ENCODE measurements at places on chromosomes 5 and 9.

DNA sequence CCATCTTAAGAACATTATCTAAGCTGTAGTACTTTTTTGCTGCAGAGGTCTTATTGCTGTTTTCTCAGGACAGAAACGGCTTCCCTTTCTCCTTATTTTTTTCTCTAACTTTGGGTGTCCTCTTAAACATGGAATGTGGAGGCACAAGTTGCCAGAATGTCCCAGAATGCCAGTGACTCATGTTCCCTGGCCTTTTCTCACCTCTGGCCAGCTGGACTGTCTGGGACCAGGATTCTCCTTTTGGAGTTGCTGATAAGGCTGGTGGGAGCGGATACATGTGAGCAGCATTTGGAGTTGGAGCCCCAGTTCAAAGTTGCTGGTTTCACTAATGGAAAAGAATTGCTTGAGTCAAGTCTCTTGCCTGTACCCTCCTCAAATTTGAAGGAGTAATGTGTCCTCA, 112.8 kb downstream of the ARHGAP26 start:
- DNase-seq, result no peak

DNA sequence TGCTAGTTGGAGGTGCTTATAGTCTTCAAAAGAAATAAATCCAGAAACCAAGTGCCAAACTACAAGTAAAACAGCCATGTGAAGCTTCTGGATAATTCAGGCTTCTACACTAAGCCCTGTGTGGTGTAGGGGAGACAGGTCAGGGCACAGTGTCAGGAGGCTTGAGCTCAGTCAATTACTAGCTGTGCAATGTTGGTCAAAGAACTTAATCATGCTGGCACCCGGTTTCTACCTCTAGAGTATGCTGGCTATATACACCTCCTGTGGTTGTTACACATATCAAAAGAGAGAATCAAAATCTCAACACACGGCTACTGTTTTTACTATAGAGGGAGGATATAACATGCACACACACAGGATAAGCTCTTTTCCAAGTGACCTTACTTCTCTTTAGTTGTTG, 469.7 kb upstream of the ZNF462 start:
- DNase-seq, result no peak

DNA sequence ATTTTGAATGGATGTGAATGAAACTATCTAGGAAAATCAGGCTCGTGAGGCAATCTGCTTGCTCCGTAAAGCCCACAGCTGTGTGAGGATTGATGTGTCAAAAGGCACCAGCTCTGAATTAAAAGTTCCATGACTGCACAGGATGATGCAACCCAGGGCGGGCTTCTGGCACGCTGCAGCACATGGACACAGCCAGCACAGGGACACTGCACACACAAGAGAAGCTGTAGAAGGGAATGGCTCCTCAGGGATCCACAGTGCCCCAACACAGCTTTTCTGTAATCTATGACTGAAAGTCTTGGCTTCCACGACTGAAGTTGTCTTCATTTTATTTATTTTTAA, 151.0 kb downstream of the GCNT1 start:
- no peak for DNase-seq

DNA sequence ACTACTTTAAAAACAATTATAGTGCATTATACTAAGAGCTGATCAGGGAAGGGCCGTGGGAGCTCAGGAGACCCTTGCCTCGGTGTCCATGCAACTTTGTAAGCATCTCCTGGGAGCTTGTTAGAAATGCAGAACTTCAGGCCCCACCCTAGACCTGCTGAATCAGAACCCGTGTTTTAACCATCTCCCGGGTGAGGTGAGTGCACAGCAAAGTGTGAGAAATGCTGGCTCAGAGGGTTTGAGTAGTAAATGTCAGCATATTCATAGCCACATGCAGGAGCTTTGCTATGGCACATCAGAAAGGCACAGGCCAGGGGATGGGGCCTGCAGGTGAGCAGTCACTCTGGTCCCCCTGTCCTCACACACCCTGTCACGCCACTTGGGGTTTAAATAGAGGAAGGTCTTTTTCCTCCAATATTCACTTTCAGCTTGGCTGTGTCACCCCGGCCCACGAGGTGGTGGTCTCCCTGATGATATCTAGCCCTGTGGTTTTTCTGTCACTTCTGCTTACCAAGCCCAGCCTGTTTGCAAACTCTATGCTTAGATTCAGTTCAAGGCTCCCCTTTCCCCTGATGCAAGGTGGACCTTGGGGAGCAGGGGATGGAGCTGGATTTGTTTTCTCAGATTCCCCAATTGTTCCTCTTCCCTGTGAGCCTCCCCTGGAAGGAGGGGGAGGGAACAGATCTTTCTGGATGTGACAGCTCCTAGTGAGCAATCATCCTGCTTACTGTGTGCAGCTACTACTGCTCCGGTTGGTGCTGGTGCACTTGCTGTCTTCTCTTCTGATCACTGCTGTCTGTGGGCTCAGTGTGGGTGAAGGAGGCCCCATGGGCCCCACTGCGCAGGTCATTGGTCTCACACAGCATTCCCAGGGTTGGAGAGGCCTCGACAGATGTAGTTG, 51.8 kb upstream of the TGFBR1 start:
- no peak for DNase-seq

GRCh38 chr5:57172466-57173318, 1.2 kb upstream of the GPBP1 start:
- DNase-seq, result no peak

- no peak for DNase-seq
These were observed 4.0 kb downstream of the RGS7BP start for GRCh38 chr5:64509828-64510227.

DNA sequence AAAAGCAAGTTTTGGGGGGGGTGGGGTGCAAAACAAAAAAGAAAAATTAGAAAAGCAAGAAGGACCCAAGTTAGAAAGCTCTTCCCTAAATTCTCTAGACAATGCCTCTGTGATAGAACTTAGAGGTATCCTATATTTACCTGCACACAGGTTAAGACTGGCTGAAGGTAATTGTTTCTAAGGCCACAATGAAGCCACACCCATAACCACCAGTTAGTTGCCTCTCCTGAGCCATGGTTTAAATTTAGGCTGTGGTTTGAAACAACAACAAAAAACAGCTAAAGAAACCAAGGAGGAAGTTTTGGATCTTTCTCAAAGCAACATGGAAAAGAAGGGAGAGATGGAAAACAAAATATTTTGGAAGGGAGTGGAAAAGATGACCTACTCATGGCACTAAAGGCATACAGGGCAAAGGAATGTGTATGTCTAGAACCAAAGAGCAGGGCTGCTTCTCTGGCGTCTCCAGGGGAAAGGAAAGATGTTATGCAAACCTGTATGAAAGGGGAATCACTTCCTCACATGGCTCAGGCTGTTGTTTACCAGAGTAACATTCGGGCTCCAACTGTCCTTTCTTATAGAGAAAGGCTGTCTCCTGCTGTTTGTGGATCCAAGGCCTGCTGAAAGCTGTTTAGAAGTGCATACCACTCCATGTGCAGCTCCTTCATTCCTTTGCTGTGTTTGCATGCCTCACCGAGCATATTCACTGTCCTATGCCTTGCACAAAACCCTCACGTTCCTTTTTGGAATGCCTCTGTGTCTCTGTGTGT, 408.9 kb upstream of the MPDZ start:
- no peak for DNase-seq

DNA sequence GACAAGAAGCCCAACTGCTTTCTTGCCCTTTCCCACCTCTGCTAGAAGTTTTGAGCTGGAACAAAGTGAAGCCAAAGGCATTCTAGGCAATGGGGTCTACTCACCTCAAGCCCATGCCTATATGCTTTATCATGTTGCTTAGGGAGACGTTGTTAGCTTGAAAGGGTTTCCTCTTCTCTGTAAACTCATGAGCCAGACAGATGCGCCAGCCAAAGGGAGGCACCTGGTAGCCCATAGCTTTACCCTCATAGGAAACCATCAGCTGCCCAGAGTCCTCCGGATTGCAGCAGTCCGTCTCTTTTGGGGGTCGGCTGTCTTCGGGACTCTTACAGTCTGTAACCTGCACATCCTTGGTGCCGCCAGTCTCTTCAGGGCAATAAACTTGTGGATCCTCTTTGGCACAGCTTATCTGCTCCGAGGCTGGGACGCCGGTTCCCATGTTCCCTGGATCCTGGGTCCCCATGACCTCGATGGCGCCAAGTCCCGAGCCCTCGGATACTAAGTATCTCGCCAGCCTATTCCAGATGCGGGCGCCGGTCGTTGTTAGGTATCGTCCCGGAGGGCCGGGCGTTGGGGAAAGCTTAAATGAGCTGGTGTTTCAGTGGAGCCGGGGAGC, 678 bp downstream of the GBA2 start:
- DNase-seq, result no peak

- DNase-seq, result no peak
These were observed 77.4 kb upstream of the FCN1 start for GRCh38 chr9:134994926-134995791.

- DNase-seq, result no peak
These were observed 219.2 kb downstream of the EBF1 start for GRCh38 chr5:158880483-158881001.

DNA sequence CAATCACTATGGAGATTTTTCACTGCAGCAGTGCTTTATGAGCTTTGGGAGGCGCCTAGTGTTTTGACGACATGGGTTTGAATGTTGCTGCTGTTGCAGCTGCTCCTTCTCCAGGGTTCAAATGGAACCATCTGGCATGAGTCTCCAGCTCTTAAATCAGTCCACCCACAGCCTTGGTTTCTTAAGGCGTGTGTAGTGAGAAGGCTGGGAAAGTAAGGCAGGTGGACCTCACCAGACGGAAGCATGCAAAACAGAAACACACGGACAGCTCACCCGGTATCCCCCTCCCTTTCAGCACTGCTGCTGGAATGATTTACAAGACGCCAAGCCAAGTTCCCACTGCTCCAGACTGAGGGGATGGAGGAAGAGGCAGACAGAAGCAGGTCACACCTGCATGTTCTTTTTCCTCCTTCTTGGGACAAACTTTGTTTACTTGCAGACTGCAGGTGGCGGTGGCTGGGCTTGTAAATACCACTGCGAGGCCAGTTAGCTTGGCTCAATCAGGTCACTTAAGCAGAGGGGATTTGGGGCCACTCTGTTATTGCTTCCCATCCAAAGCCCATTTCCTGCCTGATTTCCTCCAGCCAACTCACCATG, 47.4 kb downstream of the ADAM19 start:
- no peak for DNase-seq

- no peak for DNase-seq
These were observed 88.0 kb downstream of the ADAMTS2 start for GRCh38 chr5:179257176-179257682.

- no peak for DNase-seq
These were observed 419.0 kb upstream of the NUDT12 start for GRCh38 chr5:103981592-103981991.

DNA sequence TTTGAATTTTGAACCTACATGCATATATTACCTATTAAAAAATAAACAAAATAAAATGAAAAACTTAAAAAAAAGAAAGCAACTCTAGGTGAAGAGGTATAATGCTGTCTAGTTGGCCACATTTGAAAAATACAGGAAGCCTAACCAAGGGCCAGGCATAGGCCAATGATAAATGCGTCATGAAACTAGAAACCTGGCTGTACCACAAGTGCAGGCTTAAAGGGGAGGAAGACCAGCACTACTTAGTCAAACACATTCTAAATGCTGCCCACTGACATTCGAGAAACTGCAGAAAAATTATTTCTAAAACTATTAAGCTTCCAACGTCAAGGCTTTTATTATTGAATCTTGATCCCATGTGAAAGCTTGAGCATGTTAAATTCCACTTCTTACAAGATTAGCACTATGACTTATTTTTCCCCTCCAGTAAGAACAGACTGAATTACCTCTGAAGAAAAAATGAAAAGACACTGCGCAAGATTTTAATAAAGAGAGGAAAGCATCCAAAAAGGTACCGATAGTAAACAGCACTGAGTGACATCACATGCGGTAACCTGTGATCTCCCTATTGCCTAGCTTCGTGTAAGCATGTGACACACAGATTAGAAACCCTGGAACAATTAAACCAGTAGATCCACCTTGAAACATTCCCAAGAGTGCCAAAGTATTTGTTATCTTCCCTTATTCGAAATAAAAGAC, 16.2 kb downstream of the CDC14B start:
- DNase-seq, result no peak

DNA sequence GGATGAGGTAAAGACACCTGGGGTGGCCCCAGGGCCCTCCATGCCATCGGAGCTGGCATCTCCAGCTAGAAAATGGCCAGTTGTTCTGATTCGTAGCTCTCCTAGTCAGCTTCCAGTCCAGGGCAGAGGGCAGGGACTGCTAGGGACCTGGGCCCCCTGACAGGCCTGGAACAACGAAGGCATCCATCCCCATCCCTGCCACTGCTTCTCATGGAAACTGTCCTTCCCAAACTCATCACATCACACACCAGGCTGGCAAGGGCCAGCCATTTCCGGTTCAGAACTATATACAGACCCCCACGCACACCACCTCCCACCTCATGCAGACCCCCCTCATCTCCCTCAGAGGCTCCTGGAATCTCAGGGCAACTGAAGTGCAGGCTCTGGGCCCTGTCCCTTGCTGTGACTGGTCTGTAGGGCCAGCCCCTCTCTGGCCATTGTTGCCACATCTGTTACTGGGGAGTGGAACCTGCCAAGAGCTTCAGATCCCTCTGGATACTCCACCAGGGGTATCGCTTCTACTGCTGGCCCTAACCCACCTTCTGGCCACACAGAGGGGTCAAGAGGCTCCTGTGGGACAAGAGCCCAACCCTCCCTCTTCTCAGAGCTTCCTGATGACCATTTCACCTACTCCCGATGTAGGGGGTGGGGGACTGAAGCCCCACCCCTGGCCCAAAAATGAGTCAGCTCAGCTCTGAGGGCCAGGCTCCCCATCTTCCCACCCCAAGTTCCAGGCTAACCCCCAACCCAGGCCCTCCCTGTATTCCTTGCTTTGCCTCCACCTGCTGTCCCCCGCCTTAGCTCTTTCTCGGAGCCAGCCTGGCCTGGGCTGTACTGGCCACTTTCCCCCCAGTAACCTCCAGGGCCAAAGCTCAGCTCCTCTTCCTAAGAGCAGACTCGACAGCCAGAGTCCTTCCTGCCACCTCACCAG, 1.2 kb upstream of the MZB1 start:
- no peak for DNase-seq

DNA sequence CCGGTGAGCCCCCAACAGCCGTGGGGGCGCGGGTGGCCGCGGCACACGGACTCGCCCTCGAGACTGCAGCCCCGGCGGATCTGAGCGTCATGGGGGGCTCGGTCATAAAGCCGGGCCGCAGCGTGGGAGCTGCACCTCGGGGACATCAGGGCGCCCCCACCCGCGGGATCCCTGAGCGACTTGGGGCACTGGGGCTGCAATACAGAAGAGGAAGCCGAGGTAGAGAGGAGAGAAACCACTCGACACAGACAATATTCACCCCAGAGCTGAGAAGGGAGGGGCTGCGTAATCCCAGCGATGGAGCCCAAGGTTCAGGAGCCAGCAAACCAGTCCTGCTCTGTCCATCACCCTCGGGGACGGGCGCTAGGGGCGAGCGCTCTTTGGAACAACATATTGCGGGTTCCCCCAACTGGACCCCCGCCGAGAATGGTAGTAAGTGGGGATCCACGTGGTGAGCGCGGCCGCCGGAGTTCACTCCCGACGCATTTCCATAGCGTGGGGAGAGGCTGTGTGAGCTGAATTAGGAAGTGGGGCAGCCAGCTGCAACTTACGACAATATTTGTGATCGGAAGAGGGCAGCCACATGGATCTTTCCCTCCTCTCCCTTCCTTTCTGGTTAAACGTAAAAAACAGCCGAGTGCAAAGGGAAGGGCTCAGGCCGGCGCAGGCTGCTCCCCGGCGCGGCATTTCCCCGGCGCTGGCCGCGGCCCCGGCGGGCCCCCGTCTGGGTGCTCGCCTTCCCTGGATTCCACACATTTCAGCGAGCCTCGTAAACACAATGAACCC, 9.9 kb downstream of the PTCH1 start:
- DNase-seq, result no peak

- no peak for DNase-seq
These were observed 251.6 kb downstream of the MPDZ start for GRCh38 chr9:13027879-13028278.
